ENCODE measurements at places on chromosomes 11 and 22.

DNA sequence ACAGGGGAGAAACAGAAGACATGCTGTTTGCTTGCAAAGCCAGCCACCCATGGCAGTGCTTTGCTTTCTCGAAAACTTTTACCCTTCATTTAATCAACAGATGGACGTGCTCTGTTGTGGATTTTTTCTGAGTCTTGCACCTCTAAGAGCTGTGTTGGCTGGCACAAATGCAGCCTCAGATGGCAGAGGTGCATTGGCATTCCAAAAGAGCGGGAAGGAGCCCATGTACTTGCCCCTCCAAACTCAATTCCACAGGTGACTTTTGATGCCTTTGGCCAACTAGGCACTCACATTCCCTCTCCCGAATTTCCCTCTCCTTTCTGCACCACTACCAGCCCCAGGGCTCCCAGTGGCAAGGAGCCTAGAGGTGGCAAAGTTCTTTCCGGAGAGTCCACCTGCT lies 1.2 kb downstream of the KIRREL3 start:
- DNase-seq: no peak

DNA sequence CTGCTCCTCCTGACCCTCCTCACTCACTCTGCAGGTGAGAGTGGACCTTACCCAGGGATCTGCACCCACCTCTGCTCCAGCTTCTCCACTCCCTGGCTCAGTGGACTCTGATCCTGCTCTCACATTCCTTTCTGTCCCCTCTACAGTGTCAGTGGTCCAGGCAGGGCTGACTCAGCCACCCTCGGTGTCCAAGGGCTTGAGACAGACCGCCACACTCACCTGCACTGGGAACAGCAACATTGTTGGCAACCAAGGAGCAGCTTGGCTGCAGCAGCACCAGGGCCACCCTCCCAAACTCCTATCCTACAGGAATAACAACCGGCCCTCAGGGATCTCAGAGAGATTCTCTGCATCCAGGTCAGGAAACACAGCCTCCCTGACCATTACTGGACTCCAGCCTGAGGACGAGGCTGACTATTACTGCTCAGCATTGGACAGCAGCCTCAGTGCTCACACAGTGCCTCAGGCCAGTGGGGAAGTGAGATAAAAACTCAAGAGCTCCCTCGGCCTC lies 29.7 kb upstream of the VPREB1 start:
- no peak for DNase-seq

DNA sequence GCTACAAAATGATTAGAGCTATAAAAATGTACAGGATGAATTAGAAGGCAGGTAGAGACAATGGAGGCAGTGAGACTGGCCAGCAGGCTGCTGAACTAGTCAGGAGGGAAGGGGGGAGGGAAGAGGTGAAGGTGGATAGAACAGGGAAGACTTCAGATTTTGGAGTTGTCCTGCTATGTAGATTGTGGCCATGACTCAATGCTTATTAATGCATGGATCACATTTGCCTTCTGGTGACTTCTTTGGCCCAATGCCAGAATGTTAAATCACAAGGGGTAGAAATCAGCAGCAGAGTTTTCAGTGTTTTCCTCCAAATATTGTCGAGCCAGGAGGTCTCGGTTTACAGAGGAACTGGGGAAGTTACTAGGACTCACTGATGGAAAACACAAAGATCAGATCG lies 346.6 kb downstream of the AASDHPPT start:
- DNase-seq: no peak

DNA sequence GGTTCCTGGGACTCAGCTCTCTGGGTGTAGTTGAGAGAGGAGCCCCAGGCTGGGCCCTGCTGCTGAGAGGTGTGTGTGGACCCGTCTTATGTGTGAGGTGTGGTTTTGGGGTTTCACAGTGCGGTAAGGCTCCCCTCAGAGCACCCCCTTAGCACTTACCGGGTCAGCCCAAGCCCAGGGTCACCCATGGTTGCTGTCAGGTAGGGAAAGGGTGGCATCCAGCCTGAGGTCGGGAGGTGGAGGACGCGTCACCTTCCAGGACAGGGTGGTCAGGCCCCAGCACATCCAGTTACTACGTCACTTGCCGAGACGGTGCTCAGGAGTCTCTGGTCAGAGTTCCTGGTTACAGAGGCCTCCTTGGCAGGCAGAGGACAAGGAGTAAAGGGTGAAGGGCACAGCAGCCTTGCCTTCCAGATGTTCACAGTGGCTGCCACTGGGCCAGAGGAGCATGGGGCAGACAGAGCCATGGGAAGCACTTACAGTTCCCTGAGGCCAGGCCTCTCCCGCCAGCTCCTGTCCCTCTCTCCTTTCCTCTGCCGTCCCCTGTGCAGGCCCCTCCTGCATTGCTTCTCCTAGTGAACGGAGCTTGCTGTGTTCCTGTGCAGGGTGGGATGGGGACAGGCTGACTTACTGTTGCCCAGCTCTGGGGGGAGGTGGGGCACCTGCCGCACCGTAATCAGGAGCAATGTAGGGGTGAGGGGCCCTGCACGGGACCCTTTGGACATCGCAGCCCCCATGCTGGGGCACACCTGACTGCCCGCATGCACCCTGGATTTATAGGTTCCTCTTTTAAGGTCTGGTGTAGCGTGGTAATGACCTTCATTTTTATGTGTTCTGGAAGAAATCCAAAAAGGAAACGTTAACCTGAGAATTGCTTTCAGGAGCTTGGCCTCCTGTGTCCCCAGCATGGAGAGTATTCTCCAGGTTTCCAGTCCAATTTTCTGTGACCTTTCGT lies 285.9 kb downstream of the TBC1D22A start:
- DNase-seq: no peak

- DNase-seq: peak; percentile 66
Observed at GRCh38 chr11:47186076-47186699, at the start of gene PACSIN3. Gene PACSIN3, minus strand, starts transcription at chr11:47186434. Its CDS starts 3,707 bp downstream, at chr11:47182727.

DNA sequence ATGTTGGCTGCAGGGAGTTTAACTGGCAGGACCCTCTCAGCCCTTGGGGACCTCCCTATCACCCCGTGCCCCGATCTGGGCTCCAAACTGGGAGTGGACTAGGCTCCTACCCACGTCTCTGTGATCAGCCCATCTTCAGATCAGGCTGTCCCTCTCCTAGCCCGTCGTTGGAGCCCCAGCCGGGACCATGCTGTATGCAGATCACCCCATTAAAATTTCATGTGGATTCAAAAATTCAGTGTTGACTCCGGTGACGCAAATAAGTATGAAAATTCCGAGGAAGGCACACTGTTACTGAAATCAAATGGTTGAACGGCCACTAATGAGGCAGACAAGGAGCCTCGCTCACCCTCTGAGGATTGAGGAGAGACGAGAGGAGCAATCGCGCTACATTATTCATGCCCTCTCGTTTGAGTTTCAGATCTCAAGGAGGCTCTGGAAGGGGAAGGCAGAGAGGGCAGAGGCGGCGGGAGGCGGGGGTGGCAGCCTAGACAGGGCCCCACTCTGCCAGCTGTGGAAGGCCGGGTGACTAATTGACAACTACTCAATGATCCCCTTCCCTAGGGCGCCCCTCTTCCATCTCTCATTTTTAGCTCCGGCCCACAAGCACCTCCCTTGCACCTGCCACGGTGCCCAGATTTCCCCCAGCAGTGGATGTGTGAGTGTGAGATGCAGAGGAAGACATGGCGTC lies 255.4 kb downstream of the MIAT start:
- no peak for DNase-seq

- no peak for DNase-seq
Observed at GRCh38 chr22:38151126-38151500, 30.5 kb downstream of the PLA2G6 start.

DNA sequence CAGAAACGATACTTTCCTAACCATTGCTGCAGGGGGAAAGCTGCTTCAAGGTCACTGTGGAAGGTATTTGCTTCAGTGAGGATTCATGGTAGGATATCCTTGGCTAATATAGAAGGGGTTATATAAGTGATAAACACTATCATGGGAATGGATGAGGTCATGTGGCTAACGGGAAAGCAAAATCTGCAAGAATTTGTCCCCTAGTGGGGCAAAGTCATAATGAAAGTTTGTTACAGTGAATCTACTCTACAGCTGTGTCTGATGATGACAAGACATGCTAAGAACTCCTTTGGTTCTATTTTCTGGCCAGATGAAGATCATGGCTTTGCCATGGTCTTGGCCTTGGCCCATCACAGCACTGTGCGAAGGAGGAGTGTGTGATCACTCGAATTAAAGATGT lies 13.8 kb downstream of the MMP20 start:
- no peak for DNase-seq

DNA sequence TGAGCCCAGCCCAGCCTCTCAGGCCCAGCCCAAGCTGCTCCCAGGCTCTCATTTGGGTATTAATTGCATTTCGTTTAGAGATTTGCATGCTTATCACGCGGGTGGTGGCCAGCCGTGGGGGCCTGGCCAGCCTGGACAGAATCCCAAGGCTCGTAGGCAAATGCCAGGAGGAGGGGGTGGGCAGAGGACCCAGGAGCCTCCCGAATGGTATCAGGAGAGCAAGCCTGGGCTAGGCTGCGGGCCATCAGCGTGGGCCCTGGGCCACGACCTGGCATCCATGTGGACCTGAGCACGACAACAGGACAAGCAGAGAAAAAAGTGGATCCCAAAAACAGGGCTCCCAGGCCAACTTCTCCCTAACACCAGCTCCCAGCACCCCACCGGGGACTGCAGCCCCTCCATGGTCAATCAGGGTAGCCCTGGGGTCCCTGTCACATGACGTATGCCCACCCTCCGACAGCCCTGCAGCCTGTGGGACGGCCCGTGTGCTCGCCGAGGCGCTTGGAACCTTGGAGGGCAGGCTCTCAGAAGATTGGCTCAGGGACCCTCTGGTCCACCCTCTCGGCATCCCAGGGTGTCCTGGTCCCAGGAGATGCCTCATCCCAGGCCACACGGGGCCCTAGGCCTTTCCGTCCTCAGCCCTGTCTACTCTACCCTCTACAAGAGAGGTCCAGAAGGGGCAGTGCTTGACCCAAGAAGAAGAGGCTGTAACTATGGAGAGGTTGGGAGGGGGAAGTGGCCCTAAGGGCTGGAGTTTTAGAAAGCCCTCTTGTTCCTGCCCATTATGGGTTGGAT lies 8.8 kb downstream of the ASCL2 start:
- DNase-seq: no peak

DNA sequence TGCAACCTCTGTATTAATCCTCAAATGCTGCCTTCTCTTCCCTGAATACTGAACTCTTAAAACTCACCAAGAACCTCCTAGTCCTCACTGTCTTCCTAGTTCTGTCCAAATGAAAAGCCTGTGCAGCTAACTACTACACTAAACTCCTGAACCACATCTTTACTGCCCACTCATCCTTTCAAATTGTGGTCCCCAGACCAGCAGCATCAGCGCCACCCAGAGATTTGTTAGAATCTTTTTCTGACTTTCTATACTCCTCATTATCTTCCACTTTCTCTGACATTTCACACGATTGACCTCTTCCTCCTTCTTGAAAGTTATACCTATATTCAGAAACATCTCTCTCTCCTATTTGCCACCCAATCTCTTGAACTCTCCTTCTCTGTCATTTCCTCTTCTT lies 461.3 kb downstream of the DLG2 start:
- DNase-seq: no peak

Data from stimulated activated naive CD8-positive, alpha-beta T cell treated with anti-CD3 and anti-CD28 coated beads, Interleukin-15, Interleukin-2, amounts not matched to agents 100 U/mL and 50 U/mL, for 24 hours (primary cell).